Karpas-422 (cell line): ENCODE measurements at places on chromosomes 7 and 10. TPM values are rescaled to one million over a fixed set of nuclear protein-coding genes. Genes with fewer than 3 reads are reported as not detected.

DNA sequence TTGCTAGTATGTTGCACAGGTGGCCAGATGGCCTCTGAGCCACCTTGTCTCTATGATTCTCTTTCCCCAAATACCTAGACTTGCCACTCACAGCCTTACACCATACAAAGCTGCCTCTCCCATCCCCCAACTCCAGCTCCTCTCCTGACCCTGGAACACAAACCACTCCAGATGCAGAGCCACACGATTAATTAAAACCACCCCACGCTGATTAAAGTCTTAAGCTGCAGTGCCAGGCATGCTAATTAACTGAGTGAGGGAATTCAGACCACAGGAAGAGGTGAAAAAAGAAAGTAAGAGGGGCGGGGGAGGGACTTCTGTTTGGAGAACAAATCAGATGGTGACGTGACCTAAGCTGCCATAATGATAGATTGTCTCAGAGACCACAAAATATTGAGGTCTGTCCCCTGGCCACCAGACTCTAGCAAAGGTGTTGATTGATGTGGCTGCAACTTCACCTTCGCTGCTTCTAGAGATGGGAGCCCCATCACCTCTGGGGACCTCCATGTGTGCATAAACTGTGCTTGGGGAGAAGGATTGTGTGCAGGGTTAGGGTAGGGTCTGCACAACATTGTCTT, 331.3 kb downstream of the PLXNA4 start:
- H3K36me3 ChIP-seq, result no peaks in the 10 kb centered on the region
- no peaks in the 10 kb centered on the region for H3K27me3 ChIP-seq
- no peaks in the 10 kb centered on the region for H3K4me1 ChIP-seq
- H3K27ac ChIP-seq, result no peak overlapping the region

- H3K36me3 ChIP-seq, result no peaks in the 10 kb centered on the region
- peaks cover 16% of the 10 kb centered on the region for H3K4me1 ChIP-seq
- DNase-seq, result no peak
- H3K4me3 ChIP-seq, result no peak overlapping the region
- H3K27ac ChIP-seq, result no peak overlapping the region
Measured at GRCh38 chr7:55104712-55105433, 86.1 kb downstream of the EGFR start.

- no peak overlapping the region for H3K4me3 ChIP-seq
- no peaks in the 10 kb centered on the region for H3K36me3 ChIP-seq
Measured at GRCh38 chr7:85343484-85343883, 156.6 kb upstream of the SEMA3D start.

DNA sequence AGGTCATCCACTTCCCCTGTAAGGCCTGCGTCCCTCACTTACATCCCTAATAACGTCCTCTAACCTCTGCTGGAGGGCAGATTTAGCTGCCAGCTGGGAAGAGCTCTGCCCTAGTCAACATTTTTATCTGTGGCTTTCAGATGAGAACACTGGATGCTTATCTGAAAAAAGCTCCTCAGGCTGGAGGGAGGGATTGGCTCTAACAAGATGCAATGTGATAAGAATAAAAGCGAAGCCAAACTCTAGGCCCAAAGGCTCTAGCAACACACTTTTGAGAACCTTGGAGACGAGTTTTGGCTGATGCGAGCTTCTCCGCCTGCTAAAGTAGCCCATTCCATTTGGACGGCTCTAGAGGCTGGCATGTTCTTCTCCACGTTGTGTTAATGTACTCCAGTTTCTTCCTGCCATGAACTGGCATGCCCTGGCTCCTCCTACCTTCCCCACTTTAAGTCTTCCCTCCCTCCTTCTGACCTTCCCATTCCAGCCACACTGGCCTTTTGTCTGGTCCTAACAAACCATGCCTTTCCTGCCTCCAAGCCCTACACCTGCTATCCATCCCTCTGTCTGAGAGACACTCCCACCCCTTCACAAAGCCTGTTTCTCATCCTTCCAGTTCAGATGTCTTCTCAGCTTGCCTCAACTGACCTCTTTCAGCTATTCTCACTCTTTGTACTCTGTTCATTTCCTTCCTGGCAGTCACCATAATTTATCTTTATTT, 62.5 kb upstream of the ATRNL1 start:
- H3K27ac ChIP-seq, result no peak overlapping the region
- no peaks in the 10 kb centered on the region for H3K4me1 ChIP-seq
- no peak overlapping the region for H3K4me3 ChIP-seq
- no peaks in the 10 kb centered on the region for H3K27me3 ChIP-seq

- DNase-seq, result no peak
- H3K27me3 ChIP-seq, result no peaks in the 10 kb centered on the region
- H3K4me3 ChIP-seq, result no peak overlapping the region
- H3K4me1 ChIP-seq, result no peaks in the 10 kb centered on the region
- H3K36me3 ChIP-seq, result no peaks in the 10 kb centered on the region
- H3K27ac ChIP-seq, result no peak overlapping the region
Measured at GRCh38 chr10:128274938-128275337, 148.7 kb upstream of the MKI67 start.

GRCh38 chr7:41110186-41110585, 592.7 kb downstream of the INHBA start:
- H3K36me3 ChIP-seq, result no peaks in the 10 kb centered on the region
- H3K4me3 ChIP-seq, result no peak overlapping the region
- H3K27me3 ChIP-seq, result no peaks in the 10 kb centered on the region
- DNase-seq, result no peak
- H3K4me1 ChIP-seq, result no peaks in the 10 kb centered on the region

DNA sequence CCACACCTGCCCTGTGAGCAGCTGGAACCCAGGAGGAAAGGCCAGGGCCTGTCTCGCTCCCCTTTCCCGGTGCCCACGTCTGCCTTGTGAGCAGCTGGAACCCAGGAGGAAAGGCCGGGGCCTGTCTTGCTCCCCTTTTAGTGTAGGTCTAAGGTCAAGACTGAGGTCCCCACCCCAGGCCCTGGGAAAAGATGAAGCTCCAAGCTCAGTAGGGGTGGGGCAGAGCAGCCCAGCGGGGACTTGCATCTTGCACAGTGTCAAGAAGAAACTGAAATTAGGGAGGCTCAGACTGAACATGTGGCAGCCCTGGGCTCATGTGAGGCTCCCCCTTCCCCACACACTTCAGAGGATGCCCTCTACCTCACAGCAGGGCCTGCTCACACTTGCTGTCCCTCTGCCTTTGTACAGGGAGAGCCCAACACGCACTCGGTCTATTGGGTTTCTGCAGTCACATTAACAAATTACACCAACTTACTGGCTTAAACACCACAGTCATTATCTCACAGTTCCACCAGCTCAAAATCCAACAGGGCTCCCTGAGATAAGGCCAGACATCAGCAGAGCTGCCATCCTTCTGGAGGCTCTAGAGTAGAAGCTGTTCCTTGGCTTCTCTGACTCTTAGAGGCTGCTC, 12.4 kb downstream of the POLL start:
- H3K27ac ChIP-seq, result no peak overlapping the region
- no peaks in the 10 kb centered on the region for H3K36me3 ChIP-seq
- no peak overlapping the region for H3K4me3 ChIP-seq
- no peaks in the 10 kb centered on the region for H3K27me3 ChIP-seq
- no peak for DNase-seq
- H3K4me1 ChIP-seq, result no peaks in the 10 kb centered on the region; the same call in 1 of the 2 replicates

- no peaks in the 10 kb centered on the region for H3K27me3 ChIP-seq
- no peak overlapping the region for H3K27ac ChIP-seq
- H3K4me3 ChIP-seq, result no peak overlapping the region
Measured at GRCh38 chr7:20776214-20776911, 10.3 kb downstream of the SP8 start.

DNA sequence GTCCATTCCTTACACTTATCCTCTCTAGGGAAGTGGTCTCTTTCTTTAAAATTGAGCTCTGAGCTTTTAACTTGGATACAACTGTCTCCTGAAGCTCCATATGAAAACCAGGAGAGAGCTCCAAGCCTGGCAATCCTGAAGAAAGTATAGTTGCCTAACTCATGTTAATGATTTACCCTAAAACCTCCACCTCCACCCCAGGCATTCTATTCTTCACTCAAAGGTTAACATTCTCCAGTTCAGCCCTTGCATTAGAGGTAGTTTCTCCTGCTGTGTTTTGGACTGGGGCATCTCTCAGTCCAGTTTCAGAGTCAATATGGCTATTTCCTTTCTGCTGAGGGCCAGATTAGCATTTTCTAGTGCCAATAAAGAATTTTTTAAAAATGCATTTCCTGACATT, 195.5 kb downstream of the SLC25A13 start:
- H3K4me3 ChIP-seq, result no peak overlapping the region
- no peak for DNase-seq
- H3K27ac ChIP-seq, result no peak overlapping the region
- no peaks in the 10 kb centered on the region for H3K27me3 ChIP-seq

- H3K4me1 ChIP-seq, result peaks cover 11% of the 10 kb centered on the region
- H3K4me3 ChIP-seq, result no peak overlapping the region
- DNase-seq, result no peak
- no peak overlapping the region for H3K27ac ChIP-seq
Measured at GRCh38 chr7:47227762-47228177, 354.1 kb downstream of the TNS3 start.

GRCh38 chr7:42104231-42104630, 132.8 kb downstream of the GLI3 start:
- no peak overlapping the region for H3K4me3 ChIP-seq
- no peak for DNase-seq
- H3K27me3 ChIP-seq, result no peaks in the 10 kb centered on the region
- H3K4me1 ChIP-seq, result no peaks in the 10 kb centered on the region

GRCh38 chr10:73891540-73891939, 17.2 kb upstream of the CAMK2G start:
- no peaks in the 10 kb centered on the region for H3K36me3 ChIP-seq
- DNase-seq, result no peak
- H3K27me3 ChIP-seq, result no peaks in the 10 kb centered on the region

GRCh38 chr7:78052112-78052511, 253.5 kb downstream of the PHTF2 start:
- H3K4me1 ChIP-seq, result no peaks in the 10 kb centered on the region
- H3K4me3 ChIP-seq, result no peak overlapping the region
- no peak for DNase-seq
- H3K27ac ChIP-seq, result no peak overlapping the region

DNA sequence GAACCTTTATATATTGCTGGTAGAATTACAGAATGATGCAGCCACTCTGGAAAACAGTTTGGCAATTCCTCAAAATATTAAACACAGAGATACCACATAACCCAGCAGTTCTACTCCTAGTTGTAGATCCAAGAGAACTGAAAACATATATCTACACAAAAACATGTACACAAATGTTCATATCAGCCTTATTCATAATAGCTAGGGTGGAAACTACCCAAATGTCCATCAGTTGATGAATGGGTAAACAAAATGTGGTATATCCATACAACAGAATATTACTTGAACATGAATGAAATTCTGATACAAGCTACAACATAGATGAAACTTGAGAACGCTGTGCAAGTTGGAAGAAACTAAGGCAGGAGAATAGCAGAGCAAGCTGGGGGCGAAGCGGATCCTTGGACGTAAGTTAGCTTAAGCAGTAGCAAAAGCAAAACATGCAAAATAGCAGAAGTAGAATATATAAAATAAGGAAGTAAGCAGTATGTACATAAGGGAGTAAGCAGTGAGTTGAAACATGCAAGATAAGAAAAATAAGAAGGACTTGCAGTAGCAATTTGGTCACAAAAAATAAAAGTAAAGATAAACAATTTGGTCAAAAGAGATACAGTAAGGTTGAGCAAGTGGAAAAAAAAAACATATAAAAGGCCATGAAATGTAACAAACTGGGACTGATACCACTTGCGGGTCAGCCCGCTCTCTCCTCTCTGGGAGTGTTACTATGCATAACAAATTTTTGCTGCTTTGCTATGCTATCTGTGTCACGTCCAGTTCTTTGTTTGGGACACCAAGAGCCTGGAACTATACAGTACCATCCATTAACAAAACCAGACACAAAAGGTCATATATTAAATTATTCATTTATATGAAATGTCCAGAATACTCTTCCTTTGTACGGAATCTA, 18.0 kb upstream of the HILPDA start:
- no peaks in the 10 kb centered on the region for H3K27me3 ChIP-seq
- peak; percentile 74 for DNase-seq
- no peak overlapping the region for H3K27ac ChIP-seq
- H3K36me3 ChIP-seq, result no peaks in the 10 kb centered on the region
- no peak overlapping the region for H3K4me3 ChIP-seq

GRCh38 chr7:151696721-151697514, 177.2 kb upstream of the RHEB start:
- no peaks in the 10 kb centered on the region for H3K27me3 ChIP-seq
- H3K4me1 ChIP-seq, result peaks cover 23% of the 10 kb centered on the region
- H3K27ac ChIP-seq, result no peak overlapping the region
- H3K4me3 ChIP-seq, result no peak overlapping the region
- DNase-seq, result no peak

- H3K27me3 ChIP-seq, result no peaks in the 10 kb centered on the region
- H3K36me3 ChIP-seq, result no peaks in the 10 kb centered on the region
- DNase-seq, result no peak
- H3K4me3 ChIP-seq, result no peak overlapping the region
- H3K4me1 ChIP-seq, result no peaks in the 10 kb centered on the region
Measured at GRCh38 chr7:88291398-88292173, 15.1 kb downstream of the STEAP4 start.

GRCh38 chr7:144384555-144385245, 18.8 kb downstream of the NOBOX start:
- H3K27ac ChIP-seq, result no peak overlapping the region
- H3K4me1 ChIP-seq, result no peaks in the 10 kb centered on the region
- H3K27me3 ChIP-seq, result no peaks in the 10 kb centered on the region
- H3K36me3 ChIP-seq, result no peaks in the 10 kb centered on the region
- DNase-seq, result no peak

DNA sequence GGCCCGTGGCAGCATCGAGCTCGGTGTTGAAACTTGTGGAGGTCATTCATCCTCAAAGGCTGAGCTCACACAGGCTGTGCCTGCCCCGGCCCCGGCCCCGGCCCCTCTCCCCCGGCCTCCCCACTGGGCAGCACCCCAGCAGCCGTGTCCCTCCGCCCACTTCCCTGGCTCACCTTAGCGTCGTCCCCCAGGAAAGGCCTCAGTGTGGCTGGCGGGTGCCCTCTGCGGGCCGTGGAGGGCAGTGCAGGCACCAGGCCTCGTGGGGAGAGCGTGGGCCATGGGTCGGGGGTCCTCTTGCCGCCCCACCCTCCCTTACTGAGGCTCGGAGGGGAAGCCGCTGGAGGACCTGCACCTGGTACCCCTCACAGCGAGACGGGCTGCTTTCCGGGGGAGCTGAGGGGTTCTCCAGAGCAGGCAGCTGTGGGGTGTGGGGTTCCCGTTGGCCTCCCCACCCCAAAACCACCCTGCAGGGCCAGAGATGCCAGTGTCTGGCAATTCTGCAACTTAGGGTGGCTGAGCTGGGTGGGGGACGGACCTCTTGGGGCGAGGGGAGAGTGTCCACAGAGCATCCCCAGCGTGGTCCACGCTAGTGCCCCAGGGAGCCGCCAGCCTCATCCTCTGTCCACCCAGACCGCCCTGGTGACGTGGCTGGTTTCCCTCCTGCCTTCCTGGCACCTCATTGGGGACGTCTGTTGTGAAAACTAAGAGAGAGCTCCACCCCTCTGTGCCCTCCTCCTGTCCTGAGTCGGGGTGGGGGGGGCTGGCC, 44.2 kb upstream of the DPYSL4 start:
- DNase-seq, result peak; percentile 74
- no peaks in the 10 kb centered on the region for H3K27me3 ChIP-seq
- H3K4me3 ChIP-seq, result no peak overlapping the region
- H3K4me1 ChIP-seq, result no peaks in the 10 kb centered on the region
- no peaks in the 10 kb centered on the region for H3K36me3 ChIP-seq

RARRES2 gene
- total RNA-seq, result not detected in 2 replicates

RHOBTB1 gene
- total RNA-seq, result not detected in 2 replicates

ZNF239 gene
- 4.7 and 11.9 TPM in 2 replicates for total RNA-seq

COL13A1 gene
- not detected in 2 replicates for total RNA-seq

MOGAT3 gene
- total RNA-seq, result not detected in 2 replicates

UFSP1 gene
- 3.3 and 17.2 TPM in 2 replicates for total RNA-seq

GPR141 gene
- not detected in 2 replicates for total RNA-seq

FAM25C gene
- total RNA-seq, result not detected in 2 replicates

GIMAP2 gene
- 1.0 and 1.3 TPM in 2 replicates for total RNA-seq
